ENCODE measurements at places on chromosomes 5 and 9.

- DNase-seq: no peak
- no peaks in the 10 kb centered on the region for H3K4me1 ChIP-seq
- H3K27me3 ChIP-seq: no peaks in the 10 kb centered on the region
- no peaks in the 10 kb centered on the region for H3K36me3 ChIP-seq
These were observed 14.5 kb downstream of the CXCL14 start for GRCh38 chr5:135564331-135564730.

DNA sequence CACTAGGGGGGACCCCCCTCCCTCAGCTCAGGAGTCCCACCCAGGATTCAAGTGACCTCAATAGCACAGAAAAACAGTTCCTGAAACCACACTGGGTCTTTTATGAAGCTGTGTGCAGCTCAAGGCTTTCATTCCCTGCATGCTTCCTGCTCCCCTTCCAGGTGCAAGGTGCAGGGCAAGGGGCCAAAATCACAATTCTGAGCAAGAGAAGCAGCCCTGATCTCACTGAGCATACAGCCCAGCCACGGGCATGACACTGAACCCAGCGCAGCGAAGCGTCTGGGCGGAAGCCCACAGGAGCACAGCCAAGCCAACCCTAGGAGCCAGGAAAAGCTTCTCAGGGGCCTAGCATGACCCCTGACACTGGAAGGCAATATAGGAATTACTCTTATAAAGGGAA is 62.9 kb downstream of the IRX2 start:
- no peaks in the 10 kb centered on the region for H3K27me3 ChIP-seq
- DNase-seq: no peak
- no peaks in the 10 kb centered on the region for H3K36me3 ChIP-seq
- no peak overlapping the region for H3K27ac ChIP-seq
- no peak overlapping the region for H3K4me3 ChIP-seq

DNA sequence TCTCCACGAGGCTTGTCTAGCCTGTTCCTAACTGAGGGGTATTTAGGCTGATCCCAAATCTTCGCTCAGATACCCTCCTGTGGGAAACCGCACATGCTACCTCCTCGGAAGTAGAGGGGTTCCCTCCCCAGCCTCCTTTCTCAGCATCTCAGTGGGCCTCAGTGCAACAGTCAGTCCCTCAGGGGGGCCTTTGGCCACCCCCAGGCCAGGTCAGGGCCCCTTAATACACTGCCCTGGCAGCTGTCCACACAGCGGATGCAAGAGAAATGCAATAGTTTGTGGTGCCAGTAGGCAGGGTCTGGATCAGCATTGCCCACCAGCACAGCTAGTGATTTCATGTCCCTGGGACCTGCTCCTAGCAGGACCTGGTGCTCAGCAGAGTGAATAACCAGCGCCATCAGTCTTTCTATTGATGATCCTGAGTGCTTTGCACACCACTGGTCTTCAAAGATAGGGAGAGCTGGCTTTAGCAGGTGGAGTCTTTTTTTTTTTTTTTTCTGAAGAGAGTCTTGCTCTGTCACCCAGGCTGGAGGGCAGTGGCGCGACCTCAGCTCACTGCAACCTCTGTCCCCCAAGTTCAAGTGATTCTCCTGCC is 7.5 kb downstream of the PLPP7 start:
- peaks cover 9% of the 10 kb centered on the region for H3K4me1 ChIP-seq
- no peaks in the 10 kb centered on the region for H3K27me3 ChIP-seq
- H3K4me3 ChIP-seq: no peak overlapping the region
- no peak for DNase-seq
- no peak overlapping the region for H3K27ac ChIP-seq
- H3K36me3 ChIP-seq: no peaks in the 10 kb centered on the region

GRCh38 chr5:155943516-155944407 is 383.2 kb upstream of the SGCD start:
- no peak overlapping the region for H3K27ac ChIP-seq
- H3K27me3 ChIP-seq: no peaks in the 10 kb centered on the region

DNA sequence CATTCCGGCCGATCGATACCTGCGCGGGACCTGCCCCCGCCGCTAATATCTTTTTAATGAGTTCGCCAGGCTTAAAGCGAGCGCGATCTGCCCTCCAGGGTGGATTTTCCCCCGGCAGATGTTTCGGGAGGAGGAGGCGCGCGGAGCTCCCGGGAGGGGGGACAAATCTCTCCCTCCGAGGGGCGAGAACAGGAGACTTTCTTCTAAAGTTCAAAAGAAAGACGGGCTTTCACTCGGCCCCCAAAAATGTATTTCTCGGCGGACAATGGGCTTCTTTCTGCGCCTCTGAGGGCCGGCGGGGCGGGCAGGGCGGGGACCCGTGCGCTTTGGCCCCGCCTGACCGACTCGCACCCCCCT is 4.1 kb upstream of the PRDM12 start:
- peaks cover 52% of the 10 kb centered on the region for H3K4me1 ChIP-seq
- no peaks in the 10 kb centered on the region for H3K36me3 ChIP-seq
- DNase-seq: no peak

DNA sequence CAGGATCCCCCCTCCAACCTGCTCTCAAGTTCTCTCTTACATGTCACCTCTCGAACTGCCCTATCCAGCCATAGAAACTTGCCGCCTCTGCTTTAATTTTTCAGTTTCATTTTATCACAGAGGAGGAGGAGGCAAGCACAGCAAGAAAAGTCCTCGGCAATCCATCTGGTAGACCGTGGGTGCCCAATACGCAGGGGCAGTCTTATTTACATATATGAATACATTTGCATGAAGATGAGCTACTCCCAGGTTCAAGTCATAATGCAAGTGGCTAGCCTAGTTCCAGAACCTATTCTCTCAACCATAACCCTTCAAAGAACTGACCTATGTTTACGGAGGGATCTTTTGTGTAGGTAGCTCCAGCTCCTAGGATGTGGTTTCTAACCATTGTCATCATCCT is 223.2 kb upstream of the PANK3 start:
- H3K36me3 ChIP-seq: no peaks in the 10 kb centered on the region
- no peaks in the 10 kb centered on the region for H3K27me3 ChIP-seq
- no peaks in the 10 kb centered on the region for H3K4me1 ChIP-seq

GRCh38 chr5:59756373-59757035 is 137.0 kb downstream of the PDE4D start:
- no peaks in the 10 kb centered on the region for H3K36me3 ChIP-seq
- H3K4me1 ChIP-seq: peaks cover 7% of the 10 kb centered on the region
- no peak for DNase-seq
- no peaks in the 10 kb centered on the region for H3K27me3 ChIP-seq

DNA sequence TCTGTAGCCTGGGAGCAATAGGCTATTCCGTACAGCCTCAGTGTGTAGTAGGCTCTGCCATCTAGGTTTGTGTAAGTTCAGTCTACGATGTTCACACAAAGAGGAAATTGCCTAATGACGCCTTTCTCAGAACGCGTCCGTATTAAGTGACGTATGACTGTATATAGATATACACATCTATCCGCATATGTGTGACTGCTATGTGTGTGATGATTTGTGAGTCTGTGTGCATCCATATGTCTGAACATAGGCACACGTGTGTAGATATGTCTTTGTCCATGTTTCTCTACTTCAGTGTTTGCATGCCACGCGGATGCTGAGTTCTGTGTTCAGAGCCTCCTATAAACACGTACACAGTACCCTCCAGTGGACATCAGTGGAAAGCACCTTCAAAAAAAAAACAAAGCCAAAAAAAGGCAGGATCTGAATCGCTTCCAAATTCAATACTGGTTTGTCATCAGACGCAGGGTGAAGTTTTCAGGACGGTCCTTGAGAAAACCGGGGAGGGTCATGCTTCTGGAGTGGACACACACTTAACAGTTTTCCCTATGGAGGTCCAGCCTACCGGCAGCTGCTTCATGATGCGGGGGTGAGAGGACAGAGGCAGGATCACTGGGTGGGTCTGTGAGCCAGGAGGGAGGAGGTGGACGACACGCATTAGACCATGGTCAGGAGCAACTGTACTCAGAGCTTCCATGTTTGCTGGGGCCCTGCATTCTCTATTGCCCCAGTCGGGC is 29.5 kb upstream of the ALDH1B1 start:
- peak; percentile 48 for DNase-seq
- H3K4me3 ChIP-seq: no peak overlapping the region
- no peaks in the 10 kb centered on the region for H3K36me3 ChIP-seq
- peaks cover 5% of the 10 kb centered on the region for H3K27me3 ChIP-seq

DNA sequence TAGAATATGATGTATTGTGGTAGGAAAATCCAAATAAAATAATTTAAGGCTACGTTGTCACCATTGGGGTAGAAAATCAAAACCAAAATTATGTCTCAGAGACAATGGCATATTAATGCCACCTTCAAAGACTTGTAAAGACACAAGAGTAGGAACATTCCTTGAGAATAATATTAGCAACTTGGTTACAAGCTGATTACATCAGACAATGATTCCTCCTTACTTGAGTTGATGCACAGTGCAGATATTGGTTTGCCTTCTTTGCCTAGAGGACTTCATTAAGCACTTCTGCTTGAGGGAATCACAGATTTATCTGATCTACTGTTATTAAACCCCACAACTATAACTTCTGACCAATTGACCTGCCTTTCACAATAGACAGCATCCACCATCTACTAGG is 500.2 kb downstream of the CDH9 start:
- H3K4me1 ChIP-seq: no peaks in the 10 kb centered on the region
- H3K27ac ChIP-seq: no peak overlapping the region
- H3K36me3 ChIP-seq: no peaks in the 10 kb centered on the region
- H3K27me3 ChIP-seq: no peaks in the 10 kb centered on the region
- DNase-seq: no peak

DNA sequence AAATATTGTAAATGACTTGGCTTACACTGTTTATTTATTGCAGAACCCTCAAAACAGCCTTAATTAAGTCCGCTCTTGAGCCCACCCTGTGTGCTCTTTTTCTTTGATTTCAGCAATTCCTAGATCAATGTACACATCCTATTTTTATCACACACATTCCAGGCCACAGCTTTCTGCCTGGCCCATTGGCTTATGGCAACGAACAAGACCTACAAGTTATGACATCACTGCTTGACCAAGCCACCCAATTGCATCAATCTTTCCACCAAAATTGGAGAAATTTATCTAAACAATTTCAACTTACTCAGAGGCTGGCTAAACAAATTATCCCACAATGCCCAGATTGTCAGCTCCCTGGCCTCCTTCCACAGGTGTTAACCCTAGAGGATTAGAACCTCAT is 158.4 kb downstream of the CPLANE1 start:
- H3K36me3 ChIP-seq: no peaks in the 10 kb centered on the region
- H3K4me1 ChIP-seq: no peaks in the 10 kb centered on the region
- no peak overlapping the region for H3K27ac ChIP-seq
- no peaks in the 10 kb centered on the region for H3K27me3 ChIP-seq

DNA sequence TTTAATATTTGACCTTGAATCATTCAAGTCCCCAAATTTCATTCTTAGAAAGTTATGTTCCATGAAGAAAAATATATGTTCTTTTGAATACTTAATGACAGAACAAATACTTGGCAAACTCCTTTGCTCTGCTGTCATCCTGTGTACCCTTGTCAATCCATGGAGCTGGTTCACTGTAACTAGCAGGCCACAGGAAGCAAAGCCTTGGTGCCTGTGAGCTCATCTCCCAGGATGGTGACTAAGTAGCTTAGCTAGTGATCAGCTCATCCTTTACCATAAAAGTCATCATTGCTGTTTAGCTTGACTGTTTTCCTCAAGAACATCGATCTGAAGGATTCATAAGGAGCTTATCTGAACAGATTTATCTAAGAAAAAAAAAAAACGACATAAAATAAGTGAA is 65.4 kb downstream of the WDR41 start:
- DNase-seq: no peak
- H3K36me3 ChIP-seq: peaks cover 10% of the 10 kb centered on the region
- no peak overlapping the region for H3K4me3 ChIP-seq
- H3K27me3 ChIP-seq: no peaks in the 10 kb centered on the region
- H3K27ac ChIP-seq: no peak overlapping the region

- no peak overlapping the region for H3K27ac ChIP-seq
- no peak for DNase-seq
- H3K27me3 ChIP-seq: no peaks in the 10 kb centered on the region
- H3K36me3 ChIP-seq: no peaks in the 10 kb centered on the region
- H3K4me1 ChIP-seq: peaks cover 22% of the 10 kb centered on the region
- no peak overlapping the region for H3K4me3 ChIP-seq
These were observed 35.7 kb upstream of the ADRB2 start for GRCh38 chr5:148790545-148791333.

DNA sequence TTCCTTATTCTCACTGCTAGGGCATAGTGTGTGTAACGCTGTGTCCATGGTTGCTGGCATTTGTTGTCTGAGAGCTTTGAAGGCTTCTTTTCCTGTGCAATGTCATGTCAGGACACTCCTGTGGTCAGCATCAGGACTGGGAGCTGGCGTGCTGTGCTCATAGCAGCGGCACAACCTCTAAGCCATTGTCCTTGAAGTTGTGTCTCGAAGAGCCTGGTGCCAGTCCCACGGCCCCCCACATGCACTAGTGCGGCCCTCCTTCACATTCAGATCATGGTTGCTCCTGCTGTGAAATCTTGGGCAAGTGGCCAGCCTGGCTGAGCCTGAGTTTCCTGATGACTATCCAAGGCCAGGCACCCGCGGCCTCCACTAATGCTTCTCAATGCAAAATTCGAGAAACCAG is 32.4 kb downstream of the PDZD2 start:
- no peaks in the 10 kb centered on the region for H3K4me1 ChIP-seq
- H3K36me3 ChIP-seq: no peaks in the 10 kb centered on the region
- no peak for DNase-seq
- no peak overlapping the region for H3K27ac ChIP-seq
- no peak overlapping the region for H3K4me3 ChIP-seq

GRCh38 chr5:136516637-136517036 is 151.3 kb upstream of the TRPC7 start:
- no peak for DNase-seq
- H3K27ac ChIP-seq: no peak overlapping the region
- no peaks in the 10 kb centered on the region for H3K36me3 ChIP-seq
- H3K4me1 ChIP-seq: no peaks in the 10 kb centered on the region
- H3K27me3 ChIP-seq: no peaks in the 10 kb centered on the region
- no peak overlapping the region for H3K4me3 ChIP-seq

DNA sequence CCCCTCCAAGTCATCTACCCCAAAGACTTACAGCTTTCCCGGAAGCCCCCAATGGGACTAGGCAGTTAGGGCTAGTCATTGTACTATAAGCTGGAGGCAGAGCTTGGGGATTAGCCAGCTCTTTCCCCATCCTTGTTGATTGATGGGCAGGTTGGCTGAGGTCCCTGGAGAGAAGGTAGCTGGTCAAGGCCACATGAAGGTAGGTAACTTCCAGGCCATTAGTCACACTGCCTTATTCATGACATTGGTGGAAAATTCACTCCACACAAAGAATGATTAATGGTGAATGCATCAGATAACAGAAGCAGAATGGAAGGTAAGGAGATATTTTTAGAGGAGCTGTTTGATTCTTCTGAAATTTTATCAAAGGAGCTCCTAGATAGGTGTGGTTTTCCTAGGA is 49.5 kb upstream of the TGFBR1 start:
- no peaks in the 10 kb centered on the region for H3K36me3 ChIP-seq
- H3K27ac ChIP-seq: no peak overlapping the region
- no peak for DNase-seq
- H3K27me3 ChIP-seq: no peaks in the 10 kb centered on the region
- H3K4me1 ChIP-seq: peaks cover 65% of the 10 kb centered on the region

- H3K4me3 ChIP-seq: no peak overlapping the region
- no peaks in the 10 kb centered on the region for H3K27me3 ChIP-seq
- H3K4me1 ChIP-seq: peaks cover 26% of the 10 kb centered on the region
- no peak overlapping the region for H3K27ac ChIP-seq
These were observed 203.5 kb upstream of the IER5L start for GRCh38 chr9:129381481-129381957.

All from B cell (primary cell).